Urinary bladder (tissue), 4 donors: ENCODE measurements at places on chromosomes 7 and 10. TPM values are rescaled to one million over a fixed set of nuclear protein-coding genes. Genes with fewer than 3 reads are reported as not detected.

DNA sequence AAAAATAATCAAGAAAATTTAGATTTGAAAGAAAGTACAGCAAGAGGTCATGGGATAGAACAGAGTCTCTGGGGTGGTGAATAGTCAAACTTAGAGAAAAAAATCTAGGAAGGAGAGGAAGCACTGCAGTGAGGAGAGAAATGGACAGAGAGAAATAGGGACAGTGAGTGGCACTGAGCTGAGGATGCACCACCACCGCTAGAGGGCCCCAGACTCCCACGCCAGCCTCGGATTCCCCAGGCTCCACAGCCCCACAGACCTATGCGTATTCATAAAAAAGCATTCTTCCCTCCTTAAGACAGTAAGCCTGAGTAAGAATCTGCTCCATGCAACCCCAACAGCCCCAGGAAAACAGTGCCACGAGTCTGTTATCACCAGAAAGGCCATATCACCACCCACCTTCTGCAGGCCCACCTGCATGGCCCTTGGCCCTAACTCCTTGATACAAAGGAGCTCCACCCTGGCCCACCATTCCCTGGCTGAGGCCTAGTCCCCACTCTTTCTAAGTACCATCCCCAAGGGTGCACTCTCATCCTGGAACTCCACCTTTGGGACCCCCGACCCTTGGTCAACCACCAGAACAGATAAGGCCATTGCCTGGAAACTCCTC lies 91.0 kb downstream of the ALOX5 start:
- peak; percentile 41 for DNase-seq

The SH3PXD2A gene
- 29.6 TPM for polyA plus RNA-seq

DNA sequence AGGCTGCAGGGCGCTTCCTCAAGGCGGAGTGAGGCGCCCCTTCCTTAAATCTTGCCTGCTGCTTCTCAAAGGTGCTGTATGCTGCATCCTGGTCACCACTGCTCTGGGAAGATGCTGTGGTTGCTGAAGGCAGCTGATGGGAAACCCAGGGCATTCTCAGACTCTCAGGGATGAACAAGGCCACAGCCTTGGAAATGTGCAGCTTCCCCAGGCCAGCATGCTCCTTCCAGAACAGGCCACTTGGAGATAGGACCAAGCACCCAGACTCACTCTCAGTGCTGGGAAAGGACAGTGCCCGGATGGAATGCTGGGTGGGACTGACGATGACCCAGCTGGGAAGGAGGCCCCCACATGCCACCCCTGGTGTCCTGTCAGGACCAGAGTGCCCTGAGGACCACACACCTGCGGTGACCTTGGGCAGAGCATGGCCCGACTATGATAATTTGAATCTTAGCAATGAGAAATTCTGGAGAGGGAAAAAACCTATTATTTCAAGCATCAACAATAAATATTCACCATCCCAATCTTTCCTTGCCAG lies 235.5 kb downstream of the TNS3 start:
- no peak for DNase-seq

The TAS2R5 gene
- 0.87 TPM for polyA plus RNA-seq

The ENTPD1 gene
- polyA plus RNA-seq: 53.8 TPM

GRCh38 chr7:73705551-73705920 lies 13.9 kb downstream of the STX1A start:
- DNase-seq: no peak

The SLK gene
- 32.7 TPM for polyA plus RNA-seq
